ENCODE measurements at places on chromosomes 1 and 21.

- DNase-seq = no peak
Observed at GRCh38 chr1:153368495-153368894, 6.9 kb downstream of the S100A12 start.

DNA sequence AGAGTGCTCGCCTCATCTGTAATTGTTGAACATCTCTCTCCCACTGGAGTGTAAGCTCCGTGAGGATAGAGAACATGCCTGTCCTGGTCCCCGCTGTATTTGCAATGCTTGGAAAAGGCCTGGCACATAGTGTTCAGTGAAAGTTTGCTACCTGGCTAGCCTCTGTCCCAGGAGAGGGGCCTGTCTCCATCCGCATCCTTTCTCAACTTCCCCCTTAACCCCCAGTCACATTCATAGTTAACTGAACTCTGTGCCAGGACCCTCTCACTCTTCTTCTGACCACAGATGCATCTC, 15.2 kb downstream of the SPOCD1 start:
- DNase-seq = no peak

- DNase-seq = no peak
Observed at GRCh38 chr1:35835398-35835797, 27.6 kb downstream of the AGO4 start.

- DNase-seq = no peak
Observed at GRCh38 chr1:7703321-7704213, 67.5 kb upstream of the VAMP3 start.

DNA sequence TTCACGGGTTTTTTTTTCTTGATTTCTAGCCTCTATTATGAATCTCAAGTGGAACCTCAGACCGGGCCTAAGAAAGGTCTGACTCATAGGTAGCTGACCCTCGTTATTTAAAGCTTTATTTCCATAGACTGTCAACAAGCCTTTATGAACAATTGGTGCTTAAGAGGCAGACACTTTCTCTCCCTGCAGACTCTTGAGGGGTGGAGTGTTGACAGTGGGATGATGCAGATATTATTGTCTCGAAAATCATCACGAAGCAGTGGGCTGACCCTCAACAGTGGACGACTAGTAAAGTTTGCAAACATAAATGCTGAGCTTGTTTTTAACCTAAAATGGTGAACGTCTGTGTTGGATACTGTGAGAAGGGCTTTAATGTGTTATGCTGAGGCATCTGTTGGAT, 1.8 kb downstream of the SFT2D2 start:
- no peak for DNase-seq

DNA sequence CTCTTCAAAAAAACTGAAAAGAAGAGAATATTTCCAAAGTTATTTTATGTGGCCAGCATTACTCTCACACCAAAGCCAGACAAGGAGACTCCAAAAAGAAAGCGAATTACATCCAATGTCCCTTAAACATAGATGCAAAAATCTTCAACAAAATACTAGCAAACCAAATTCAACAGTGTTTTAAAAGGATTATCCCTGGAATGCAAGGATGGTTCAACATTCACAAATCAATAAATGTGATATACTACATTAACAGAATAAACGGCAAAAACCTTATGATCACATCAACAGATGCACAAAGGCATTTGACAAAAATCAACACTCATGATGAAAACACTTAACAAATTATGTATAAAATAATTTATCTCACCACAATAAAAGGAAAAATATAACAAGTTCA, 207.8 kb downstream of the DENND1B start:
- no peak for DNase-seq

GRCh38 chr21:36169470-36170128, 13.0 kb downstream of the DOP1B start:
- no peak for DNase-seq

- no peak for DNase-seq
Observed at GRCh38 chr1:42910985-42911384, 47.7 kb downstream of the SLC2A1 start.

DNA sequence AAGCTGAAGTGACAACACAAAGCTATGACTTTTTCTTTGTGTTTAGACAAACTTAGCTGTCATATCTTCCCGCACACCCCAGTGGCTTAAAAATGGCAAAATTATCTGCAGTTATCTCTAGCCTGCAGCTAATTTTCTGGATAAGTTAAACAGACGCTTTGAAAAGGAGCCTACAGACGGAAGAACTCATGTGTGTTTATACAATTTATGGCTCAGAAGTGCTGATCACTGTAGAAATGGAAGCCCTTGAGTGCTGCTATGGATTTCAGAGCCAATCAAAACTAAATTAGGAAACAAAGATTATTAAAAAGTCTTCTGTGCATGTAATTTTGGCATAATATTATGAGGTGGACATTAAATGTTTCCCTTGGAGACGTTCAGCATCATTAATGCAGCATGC, 11.6 kb downstream of the NTNG1 start:
- no peak for DNase-seq

- DNase-seq = peak; percentile 30
Observed at GRCh38 chr1:201119206-201120197, 7.3 kb upstream of the CACNA1S start.

- peak; percentile 35 for DNase-seq
Observed at GRCh38 chr1:41741244-41741643, 177.5 kb downstream of the HIVEP3 start.

GRCh38 chr1:11691928-11692711, 610 bp downstream of the DRAXIN start:
- no peak for DNase-seq

GRCh38 chr1:11764115-11764514, 2.1 kb downstream of the C1orf167 start:
- DNase-seq = no peak

DNA sequence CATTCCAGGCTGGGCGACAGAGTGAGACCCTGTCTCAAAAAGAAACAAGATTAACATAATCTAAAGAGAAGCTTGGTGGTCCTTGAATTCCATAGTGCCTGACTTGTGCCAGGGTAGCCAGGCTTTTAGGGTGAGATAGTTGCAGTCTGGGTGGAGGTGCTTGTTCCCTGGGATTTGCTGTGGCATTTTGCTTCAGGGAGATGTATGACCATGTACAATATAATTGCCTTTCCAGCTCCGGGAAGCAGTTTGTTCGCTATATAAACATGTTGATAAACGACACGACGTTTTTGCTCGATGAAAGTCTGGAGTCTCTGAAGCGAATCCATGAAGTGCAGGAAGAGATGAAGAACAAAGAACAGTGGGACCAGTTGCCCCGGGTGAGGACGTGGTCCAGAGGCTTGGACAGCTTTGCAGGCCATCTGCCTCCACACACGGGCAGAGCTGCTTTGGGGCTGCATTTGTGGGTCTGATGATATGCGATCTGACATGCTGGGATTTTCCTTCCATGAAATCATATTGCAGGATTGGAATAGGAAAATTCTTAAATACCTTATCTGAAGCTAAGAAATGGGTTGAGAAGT, 49.4 kb upstream of the KIF1B start:
- DNase-seq = no peak

- no peak for DNase-seq
Observed at GRCh38 chr1:231779081-231779480, 152.5 kb downstream of the DISC1 start.

DNA sequence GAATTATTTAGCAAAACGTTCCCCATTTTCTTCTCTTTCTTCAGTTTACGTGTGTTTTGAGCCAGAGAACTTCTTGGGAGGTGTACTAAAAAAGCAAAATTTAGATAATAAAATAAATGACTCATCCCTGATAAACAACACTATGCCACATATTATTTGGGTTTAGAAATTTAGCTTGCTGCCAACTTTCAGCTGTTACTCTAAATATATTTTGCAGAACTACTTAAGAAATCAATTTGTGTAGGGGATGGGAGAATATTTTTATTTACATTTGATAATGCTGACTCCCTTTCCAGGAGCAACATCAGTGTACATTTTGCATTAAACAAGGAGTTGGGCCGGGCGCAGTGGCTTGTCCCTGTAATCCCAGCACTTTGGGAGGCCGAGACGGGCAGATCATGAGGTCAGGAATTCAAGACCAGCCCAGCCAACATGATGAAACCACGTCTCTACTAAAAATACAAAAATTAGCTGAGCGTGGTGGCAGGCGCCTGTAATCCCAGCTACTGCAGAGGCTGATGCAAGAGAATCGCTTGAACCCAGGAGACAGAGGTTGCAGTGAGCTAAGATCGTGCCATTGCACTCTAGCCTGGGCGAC, 151.4 kb upstream of the ZRANB2 start:
- DNase-seq = no peak

- DNase-seq = no peak
Observed at GRCh38 chr1:38690790-38691449, 168.7 kb downstream of the RRAGC start.

DNA sequence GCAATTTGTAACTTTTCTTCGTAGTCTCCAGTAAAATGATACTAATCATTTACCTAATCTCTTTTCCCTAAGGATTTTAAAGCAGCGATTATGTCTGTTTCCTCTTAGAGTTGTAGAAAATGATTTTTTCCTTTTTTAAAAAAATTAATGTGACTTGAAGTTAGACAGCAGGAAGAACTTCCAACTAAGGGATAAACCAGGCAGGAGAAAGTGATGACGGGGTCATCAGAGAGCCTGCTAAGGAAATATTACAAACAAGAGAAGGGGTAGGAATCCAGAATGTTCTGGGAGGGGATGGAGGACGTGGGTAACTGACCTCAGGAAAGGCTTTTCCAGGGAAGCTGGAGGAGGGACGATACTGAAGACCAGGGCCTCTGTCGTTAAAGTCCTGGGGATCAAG, 8.8 kb upstream of the ETV3L start:
- DNase-seq = no peak

- DNase-seq = no peak
Observed at GRCh38 chr1:36908096-36908495, 126.2 kb downstream of the GRIK3 start.

DNA sequence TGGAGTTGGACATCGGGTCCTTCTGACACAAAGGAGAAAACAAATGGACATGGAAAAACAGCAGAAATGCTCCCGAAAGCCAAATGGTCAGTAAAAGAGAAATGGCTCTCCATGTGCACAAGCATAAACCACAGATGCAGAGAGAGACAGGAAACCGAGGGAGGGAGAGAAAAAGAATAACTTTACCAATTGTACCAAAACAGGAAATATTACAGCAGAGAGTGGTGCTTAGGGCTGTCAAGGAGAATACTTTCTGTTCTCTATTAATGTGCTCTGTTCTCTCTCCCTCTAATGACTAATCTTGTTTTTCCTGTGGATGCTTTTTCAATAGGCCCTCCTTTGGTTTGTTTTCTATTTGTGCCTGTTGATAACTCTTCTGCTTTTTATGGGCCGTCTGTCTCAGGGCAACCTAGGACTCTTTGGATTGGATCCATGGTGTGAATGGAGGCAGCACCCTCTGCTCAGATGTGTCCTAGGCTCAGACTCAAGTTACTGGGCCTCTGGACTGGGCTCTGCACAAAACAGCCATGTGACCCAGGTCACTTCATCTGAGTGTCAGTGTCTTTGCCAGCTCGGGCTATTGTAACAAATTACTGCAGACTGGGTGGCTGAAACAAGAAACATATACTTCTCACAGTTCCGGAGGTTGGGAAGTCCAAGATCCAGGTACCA, 663.0 kb downstream of the NPHP4 start:
- DNase-seq = no peak

DNA sequence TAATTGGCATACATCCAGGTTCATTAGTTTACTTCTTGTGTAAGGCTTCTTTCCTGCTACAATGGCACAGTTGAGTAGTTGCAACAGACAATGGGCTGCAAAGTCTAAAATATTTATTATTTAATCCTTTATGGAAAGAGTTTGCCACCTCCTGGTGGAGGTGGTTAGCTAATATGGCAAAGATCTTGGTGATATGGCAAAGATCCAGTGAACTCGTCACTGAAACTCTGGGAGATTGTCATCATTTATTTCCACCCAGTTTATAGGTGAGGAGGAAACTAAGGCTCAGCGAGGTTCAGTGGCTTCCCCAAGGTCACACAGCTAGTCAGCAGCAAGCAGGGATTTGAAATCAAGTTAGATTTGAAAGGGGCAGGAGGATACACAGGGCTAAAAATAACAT, 16.1 kb upstream of the IFFO2 start:
- no peak for DNase-seq

DNA sequence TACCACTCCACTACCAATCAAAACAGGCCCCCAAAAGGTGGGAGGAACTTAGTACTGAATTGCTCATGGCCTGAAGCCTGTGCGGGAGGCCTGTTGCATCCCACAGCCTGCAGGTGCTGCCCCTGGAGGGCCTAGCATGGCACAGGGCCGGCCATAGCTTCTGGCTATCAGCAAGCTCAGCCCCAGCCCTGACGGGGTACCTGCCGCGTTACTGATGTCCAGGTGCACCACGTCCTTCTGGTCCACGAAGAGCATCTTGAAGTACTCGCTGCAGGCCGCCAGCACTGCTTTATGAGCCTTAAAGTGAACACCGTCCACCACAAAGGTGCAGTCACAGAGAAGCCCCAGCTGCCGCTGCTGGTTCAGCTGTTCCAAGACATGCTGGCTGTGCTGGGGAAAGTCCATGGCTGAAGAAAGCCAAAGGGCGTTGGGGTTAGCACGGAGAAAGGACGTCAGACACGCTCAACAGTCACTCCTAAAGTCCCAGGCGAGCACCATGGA, 27.8 kb downstream of the ZBTB17 start:
- no peak for DNase-seq

- DNase-seq = peak; percentile 11
Observed at GRCh38 chr1:115179397-115180079, 90.2 kb upstream of the TSPAN2 start.

DNA sequence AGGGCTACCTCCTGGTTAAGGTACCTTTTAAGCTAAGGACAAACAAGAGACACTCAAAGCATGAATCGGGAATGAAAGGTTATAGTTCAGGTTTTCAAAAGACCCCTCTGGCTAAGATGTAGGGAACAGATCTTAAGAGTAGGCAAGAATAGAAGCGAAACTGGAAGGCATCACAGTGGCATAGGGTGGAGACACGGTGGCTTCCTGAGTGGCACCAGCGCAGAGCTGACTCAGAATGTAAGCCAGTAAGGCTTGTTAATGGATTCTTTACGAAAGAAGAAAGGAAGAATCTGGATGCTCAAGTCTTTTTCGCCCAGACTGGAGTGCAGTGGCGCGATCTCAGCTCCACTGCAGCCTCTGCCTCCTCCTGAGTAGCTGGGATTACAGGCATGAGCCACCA, 21.2 kb downstream of the PADI6 start:
- DNase-seq = no peak

DNA sequence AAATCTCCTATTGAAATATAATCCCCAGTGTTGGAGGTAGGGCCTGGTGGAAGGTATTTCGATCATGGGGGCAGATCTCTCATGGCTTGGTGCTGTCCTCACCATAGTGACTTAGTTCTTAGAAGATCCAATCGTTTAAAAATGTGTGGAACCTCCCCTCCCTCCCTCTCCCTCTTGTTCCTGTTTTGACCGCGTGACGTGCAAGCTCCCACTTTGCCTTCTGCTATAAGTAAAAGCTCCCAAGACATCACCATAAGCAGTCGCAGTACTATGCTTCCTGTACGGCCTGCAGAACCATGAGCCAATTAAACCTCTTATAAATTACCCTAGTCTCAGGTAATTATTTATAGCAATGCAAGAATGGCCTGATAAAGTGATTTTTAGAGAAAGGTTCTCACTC, 10.9 kb upstream of the RGS2 start:
- no peak for DNase-seq

- no peak for DNase-seq
Observed at GRCh38 chr1:112673592-112674439, 643 bp upstream of the MOV10 start.
